HEK293T (cell line): ENCODE measurements at places on chromosomes 2 and 18.

DNA sequence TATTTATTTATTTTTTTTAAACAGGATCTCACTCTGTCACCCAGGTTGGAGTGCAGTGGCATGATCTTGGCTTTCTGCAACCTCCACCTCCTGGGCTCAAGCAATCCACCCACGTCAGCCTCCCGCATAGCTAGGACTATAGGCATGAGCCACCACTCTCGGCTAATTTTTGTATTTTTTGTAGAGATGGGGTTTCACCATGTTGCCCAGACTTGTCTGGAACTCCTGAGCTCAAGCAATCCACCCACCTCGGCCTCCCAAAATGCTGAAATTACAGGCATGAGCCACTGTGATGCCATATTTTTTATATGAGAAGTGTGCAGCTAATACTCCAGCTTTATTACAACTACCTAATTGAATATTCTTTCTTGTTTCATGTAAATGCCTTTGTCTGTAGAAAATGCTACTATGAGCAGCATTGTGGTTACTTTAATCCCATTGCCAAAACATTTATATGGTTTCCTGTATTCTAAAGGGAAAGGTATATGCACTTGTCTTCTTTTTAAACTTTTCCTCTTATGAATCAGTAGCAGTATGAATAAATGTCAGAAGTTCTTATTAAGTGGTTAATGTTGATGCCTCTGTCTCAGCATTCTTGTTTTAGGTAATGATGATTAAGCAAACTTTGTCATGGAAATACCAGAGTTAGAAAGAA, 9.5 kb upstream of the BCL2L11 start:
- no peak for DNase-seq

DNA sequence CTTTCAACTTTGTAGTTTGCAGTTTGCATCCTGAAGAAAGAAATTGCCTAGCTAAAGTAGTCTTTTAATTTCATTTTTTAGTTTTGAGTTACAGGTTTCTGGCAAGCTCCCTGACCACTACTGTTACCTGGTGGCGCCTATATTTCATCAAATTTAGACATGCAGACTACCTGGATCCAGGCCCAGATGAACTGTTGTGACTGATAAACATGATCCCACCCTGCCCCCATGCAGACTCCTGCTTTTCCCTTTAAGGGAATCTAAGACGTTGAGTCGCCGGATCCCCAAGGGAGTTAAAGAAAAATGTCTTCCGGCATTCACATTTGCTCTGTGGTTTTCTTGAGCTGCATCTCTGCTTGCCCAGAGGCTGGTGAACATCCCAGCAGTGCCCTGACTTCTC, 22.2 kb downstream of the METAP1D start:
- no peak for DNase-seq

DNA sequence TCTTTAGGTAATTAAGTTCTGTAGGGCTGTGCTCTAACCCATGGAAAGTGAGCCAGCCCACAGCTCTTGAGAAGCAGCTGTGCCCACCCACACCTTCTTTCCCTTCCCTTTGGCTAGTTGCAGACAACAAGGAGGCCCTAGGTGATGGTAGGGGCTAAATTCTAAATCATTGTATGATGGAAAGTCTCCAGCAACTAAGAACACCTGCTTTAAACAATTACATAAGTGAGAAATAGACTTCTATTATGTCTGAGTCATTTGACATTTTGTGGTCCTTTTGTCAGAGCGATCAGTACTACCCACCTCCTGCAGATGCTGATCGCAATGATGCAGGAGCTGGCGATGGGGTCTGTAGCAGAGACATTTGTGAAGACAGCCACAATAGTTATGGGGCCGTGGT, 79.6 kb downstream of the TEX51 start:
- DNase-seq, result no peak

GRCh38 chr2:96556441-96557330, 20.1 kb downstream of the ARID5A start:
- no peak for DNase-seq

DNA sequence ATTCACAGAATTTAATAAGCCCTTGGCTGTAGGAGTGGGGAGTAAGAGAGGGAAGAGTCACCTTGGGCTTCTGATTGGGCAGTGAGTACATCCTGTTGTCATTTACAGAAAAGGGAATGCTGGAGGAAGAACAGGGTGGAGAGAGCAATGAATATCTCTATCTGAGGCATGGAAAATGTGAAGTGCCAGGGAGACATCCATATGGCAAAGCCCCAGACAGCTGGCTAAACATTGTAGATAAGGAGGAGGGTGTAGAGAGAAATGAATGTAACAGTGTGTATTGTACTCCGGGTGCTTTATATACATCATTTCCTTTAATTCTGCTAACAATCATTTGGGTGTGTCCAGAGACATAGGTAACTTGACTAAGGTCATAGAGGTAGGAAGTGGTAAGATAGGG, 103.5 kb downstream of the UPP2 start:
- DNase-seq, result no peak

GRCh38 chr18:72652990-72653593, 109.0 kb upstream of the CBLN2 start:
- DNase-seq, result peak; percentile 23

GRCh38 chr2:28970464-28971160, 10.5 kb upstream of the TOGARAM2 start:
- DNase-seq, result no peak

GRCh38 chr2:109295781-109296117, 166.7 kb downstream of the SH3RF3 start:
- DNase-seq, result no peak

DNA sequence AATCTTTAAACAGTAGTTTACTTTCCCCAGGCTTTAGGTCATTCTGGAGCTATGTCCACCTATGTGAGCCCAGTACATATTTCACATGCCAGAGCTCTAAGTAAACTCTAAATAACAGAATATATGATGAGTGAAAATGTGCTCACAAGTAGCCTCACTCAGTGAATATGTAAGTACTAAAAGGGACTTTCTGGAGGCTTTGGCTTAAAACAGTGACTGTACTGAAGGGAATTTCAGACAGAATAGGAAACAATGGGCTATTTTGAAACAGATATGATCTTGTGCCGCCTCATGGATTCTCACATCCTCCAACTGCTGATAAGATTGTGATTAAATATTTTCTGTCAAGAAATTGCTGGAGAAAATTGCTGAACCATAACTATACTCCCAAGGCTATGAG, 747.9 kb downstream of the SOCS6 start:
- DNase-seq, result no peak

DNA sequence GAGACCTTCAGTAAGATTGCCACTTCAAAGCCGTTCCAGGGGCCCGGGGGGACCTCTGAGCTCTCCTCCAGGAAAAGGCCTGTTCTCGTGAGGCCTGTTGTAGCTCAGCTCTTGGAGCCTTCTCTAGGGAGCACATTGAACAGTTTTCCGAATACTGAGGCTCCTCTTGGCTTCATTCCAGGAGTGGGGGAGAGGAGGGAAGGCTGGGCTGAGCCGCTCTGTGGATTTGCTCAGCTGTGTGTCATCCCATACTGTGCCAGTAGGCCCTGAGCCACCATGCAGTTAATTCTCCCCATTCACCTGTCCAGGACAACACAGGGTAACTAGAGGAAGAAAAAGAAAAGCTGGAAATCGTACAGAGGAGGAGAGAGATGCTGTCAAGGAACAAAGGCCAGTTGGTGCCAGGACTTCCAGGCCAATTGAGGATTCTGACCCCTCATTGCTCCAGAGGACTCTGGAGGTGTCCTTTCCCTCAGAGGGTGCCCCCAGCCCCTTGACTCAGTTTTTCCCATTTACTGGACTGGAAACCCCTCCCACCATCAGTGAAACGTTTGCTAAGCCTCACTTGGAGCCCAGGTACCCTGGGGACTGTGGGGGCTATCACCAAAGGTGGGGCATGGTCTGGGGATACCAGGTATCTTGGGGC, 41.4 kb downstream of the HS1BP3 start:
- no peak for DNase-seq

DNA sequence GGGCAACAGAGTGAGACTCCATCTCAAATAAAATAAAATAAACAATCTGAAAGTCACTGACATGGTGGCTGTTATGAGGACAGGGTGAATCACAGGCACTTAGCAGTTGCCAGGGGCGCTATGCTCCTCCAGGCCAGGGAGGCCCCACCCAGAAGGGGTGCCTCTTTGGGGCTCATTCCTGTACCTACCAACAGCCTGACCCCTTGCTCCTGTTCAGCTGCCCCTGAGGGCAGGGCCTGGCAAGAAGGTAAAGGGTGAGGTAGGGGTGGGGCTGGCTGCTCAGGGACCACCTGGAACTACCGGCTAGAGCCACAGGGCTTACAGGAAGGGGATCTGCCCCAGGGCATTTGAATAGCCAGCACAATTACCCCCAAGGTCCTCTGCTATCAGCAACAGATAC, 60.3 kb downstream of the INPP5D start:
- no peak for DNase-seq

- DNase-seq, result no peak
These were observed 543.9 kb upstream of the LINC00305 start for GRCh38 chr18:64692826-64693225.

DNA sequence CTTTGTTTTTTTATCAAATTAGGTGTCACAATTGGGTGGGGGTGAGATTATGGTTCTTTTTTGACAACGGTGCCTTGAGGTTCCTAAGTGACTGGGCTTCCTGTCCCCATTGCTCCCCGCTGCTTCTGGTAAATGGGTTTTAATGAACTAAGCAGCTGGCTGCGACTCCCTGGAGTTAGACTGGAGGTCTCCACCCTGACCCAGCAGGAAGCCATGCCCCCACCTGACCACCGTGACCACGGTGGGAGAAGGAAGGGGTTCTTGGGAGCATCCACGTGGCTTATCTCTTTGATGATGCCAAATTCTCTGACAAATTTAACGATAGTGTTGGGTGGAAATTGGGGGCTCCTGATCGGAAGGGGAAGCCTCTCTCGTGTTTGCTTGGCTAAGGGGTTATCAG, 12.2 kb downstream of the CNDP2 start:
- DNase-seq, result no peak

GRCh38 chr2:8258406-8258805, 423.4 kb upstream of the ID2 start:
- DNase-seq, result no peak

- peak; percentile 52 for DNase-seq
These were observed 93.7 kb upstream of the RAB6C start for GRCh38 chr2:129885735-129886134.

- DNase-seq, result no peak
These were observed 167.4 kb upstream of the RAB6C start for GRCh38 chr2:129812071-129812470.

DNA sequence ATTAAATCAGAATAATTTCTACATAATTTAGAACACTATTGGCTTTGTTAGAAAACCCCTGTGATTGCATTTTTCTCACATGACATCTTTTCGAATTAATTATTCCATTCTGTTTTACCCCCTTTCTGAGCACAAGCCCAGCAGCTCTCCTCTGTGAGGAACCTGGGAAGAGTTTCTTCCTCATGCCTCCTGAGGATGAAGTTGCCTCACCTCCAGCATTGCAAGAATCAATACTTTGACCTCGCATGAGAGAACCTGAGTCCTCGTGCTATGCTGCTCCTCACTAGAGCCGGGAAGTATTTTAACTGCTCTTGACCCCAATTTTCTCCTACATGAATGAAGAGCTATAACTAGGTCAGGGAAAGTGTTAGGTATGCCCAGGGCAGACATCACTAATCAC, 77.1 kb upstream of the RAPH1 start:
- no peak for DNase-seq

DNA sequence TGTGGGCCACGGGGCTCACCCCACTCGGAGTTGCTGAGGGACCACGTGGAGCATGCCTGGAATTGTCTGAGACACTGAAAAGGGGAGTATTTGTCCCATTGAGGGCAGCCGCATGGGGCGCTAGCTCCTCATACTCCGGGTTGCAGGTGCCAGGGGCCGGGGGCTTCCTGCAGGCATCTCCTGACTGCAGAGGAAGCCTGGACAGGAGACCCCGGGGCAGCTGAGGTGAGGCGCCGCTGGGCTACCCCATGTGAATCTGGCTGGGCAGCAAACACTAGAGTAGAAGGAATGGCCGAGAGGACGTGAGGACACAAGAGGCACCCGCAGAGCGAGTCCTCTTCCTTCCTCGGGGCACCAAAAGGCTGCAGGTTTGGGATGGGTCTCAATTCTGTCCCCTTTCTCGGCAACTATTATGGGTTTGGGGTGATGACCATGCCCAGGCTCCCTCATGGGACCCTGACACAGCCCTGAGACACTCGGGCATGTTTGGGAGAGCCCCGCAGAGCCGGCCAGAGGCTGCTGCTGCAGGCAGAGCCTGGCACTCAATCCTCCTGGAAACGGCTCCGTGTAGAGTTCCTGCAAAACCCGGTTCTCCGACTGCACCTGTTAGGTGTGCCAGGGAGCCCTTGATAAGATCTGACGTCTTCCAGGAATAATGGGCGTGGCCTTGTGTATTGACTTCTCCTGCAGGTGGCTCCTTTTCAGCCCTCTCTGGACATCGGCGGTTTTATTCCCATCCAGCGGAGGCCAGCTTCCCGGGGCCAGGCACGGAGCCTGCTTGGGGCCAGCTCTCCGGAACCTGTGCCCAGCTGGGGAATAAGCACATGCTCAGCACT, 77.0 kb downstream of the CTIF start:
- DNase-seq, result no peak

DNA sequence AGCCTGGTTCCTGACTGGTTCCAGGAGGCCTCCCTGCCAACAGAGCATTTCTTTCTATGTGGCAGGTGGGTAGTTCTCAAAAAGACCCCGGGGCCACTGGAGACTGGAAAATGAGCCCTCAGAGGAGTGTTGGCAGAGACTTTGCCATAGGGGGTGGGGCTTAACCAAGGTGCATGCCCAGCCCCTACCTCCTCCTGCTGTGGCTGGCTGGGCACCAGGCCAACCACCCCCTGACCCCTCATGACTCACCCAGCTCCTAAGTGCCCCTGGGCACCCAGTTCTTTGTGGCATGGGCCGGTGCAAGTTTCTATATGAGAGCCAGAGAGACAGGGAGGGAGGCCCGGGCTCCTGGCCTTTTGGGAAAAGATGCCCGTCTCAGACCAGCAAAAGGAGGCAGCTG, 98.2 kb upstream of the SMAD2 start:
- DNase-seq, result no peak

- DNase-seq, result no peak
These were observed 51.3 kb downstream of the ZNF516 start for GRCh38 chr18:76443519-76444445.

DNA sequence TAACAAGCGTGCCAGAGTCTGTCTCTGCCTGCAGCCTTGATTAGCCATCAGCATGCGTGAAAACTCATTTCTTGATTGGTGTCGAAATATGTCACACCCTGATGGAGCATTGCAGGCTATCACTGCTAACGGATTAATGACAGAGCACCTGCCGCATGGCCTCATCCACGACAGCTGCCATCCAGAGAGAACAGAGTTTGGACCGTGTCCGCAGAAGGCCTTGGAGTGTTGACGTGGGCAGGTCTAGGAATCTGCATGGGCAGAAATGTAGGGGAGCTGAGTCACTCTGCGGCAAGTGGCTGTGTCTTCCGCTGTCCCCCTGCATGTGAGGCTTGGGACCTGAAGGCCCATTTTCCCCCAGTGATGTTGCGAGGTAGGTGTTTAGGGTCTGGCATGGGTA, 43.0 kb downstream of the KLHL29 start:
- no peak for DNase-seq

GRCh38 chr2:184004289-184004947, 593.9 kb upstream of the ZNF804A start:
- no peak for DNase-seq

- no peak for DNase-seq
These were observed 30.1 kb downstream of the SPRED2 start for GRCh38 chr2:65402323-65402722.
